ENCODE measurements at places on chromosomes 4 and X.

GRCh38 chrX:111322231-111322855, 52.1 kb upstream of the CAPN6 start:
- DNase-seq = peak; percentile 1

GRCh38 chr4:173025131-173025530, 143.5 kb upstream of the GALNT7 start:
- peak; percentile 95 for DNase-seq

- DNase-seq = no peak
Measured at GRCh38 chrX:5307416-5307815, 921.3 kb downstream of the NLGN4X start.

- DNase-seq = no peak
Measured at GRCh38 chr4:31620476-31620875, 900.3 kb downstream of the PCDH7 start.

DNA sequence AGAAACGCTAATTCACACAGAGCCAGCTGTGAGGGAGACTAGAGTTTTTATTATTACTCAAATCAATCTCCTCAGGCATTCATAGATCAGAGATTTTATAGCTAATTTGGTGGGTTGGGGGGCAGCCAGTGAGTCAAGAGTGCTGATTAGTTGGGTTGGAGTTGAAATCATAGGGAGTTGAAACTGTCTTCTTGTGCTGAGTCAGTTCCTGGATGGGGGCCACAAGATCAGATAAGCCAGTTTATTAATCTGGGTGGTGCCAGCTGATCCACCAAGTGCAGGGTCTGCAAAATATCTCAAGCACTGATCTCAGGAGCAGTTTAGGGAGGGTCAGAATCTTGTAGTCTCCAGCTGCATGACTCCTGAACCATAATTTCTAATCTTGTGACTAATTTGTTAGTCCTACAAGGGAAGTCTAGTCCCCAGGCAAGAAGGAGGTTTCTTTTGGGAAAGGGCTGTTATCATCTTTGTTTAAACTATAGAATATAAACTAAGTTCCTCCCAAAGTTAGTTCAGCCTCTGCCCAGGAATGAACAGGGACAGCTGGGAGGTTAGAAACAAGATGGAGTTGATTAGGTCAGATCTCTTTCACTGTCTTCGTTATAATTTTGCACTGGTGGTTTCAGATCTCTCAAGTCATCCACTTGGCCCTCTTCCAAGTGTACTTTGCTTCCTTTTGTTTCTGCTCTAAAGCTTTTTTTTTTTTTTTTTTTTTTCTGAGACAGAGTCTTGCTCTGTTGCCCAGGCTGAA, 5.4 kb upstream of the NAA11 start:
- DNase-seq = no peak

- DNase-seq = no peak
Measured at GRCh38 chrX:9438933-9439494, 25.8 kb upstream of the TBL1X start.

DNA sequence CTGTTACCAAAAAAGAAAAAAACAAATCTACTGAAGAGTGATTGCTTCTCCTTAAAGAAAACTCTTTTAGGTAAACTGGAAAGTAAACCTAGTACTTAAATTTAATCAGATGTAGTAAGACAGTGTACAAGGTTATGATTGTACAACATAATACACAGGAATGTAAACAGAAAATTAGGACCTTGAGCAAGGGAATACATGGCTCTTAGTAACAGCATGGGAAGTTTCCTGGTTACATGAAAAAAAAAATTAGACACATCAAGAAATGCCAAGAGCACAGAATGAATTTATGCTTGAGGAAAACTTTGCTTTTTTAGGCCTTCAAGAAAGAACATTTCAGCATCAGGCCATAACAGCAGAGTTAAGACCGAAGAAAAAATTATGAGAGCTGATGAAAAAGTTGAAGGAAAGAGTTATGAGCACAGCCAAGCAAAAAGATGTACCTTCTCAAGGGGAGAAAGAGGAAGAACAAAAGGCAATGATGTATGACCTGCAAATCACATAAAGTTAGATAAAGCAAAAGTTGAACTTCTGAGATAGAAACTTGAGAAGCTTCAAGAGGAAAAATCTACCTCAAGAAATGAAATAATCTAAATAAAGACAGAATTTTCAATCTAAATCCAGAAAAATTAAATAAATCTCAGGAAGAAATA, 311.6 kb downstream of the GALNTL6 start:
- DNase-seq = no peak

All from mesendoderm (in vitro differentiated cells).